RWPE1 (cell line): ENCODE measurements at places on chromosomes 16 and 17.

- DNase-seq = no peak
These were observed 3.4 kb upstream of the MMD start for GRCh38 chr17:55424893-55425540.

GRCh38 chr17:83090444-83091256 is 11.2 kb downstream of the METRNL start:
- no peak for DNase-seq

DNA sequence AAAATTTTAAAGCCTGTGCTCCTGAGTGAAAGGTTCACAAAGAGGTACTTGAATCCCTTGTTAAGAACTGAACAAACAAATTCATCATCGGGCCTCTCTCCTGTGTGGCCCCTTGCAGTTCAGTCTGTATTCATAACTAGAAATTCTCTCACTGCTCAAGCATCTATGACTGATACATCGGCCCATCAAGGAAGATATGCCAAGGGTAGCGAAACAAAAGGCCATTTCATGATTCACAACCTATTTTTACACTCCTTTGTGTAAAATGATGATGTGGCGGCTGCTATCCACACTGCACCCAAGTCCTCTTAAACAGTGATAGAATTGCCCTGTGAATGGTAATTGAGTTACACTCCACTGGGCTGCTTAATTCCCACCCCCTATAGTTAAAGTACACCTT is 204.6 kb downstream of the STX8 start:
- DNase-seq = peak; percentile 67

GRCh38 chr16:13378151-13378550 is 476.8 kb downstream of the SHISA9 start:
- no peak for DNase-seq

GRCh38 chr16:75614066-75614897 is 8.8 kb downstream of the ADAT1 start:
- DNase-seq = peak; percentile 43
